ENCODE measurements at places on chromosomes 12 and 14. TPM values are rescaled to one million over a fixed set of nuclear protein-coding genes. Genes with fewer than 3 reads are reported as not detected.

PSMA3 gene
- 161 TPM for total RNA-seq

SERPINA4 gene
- total RNA-seq = not detected

SPTB gene
- total RNA-seq = 0.69 TPM

MUCL1 gene
- total RNA-seq = not detected

MYH6 gene
- total RNA-seq = not detected

NKX2-1 gene
- not detected for total RNA-seq

RFX4 gene
- total RNA-seq = not detected

PIK3C2G gene
- total RNA-seq = not detected

CISTR gene
- not detected for total RNA-seq

TAS2R13 gene
- 0.16 TPM for total RNA-seq

FZD10 gene
- not detected for total RNA-seq

FSCB gene
- total RNA-seq = not detected

RDH5 gene
- 10.3 TPM for total RNA-seq

SRRM4 gene
- total RNA-seq = not detected

All from HFFc6 (cell line).